ENCODE measurements at places on chromosomes 2 and 18. TPM values are rescaled to one million over a fixed set of nuclear protein-coding genes. Genes with fewer than 3 reads are reported as not detected.

Gene SOX11
- total RNA-seq = 9.8 TPM

Gene CCDC74B
- total RNA-seq = 5.2 TPM

Gene RBMS1
- 182 TPM for total RNA-seq

Gene RMDN2
- total RNA-seq = 17.7 TPM

Gene DES
- 1,909 TPM for total RNA-seq

Gene GCKR
- 0.11 TPM for total RNA-seq

Gene CTAGE1
- total RNA-seq = not detected

Gene PTPN4
- 58.1 TPM for total RNA-seq

Gene CFC1
- total RNA-seq = not detected

Gene SCN7A
- 133 TPM for total RNA-seq

Gene GALNT14
- total RNA-seq = 2.9 TPM

Gene NEURL3
- not detected for total RNA-seq

Gene RAPGEF4
- 22.9 TPM for total RNA-seq

Gene PLGLB2
- 3.9 TPM for total RNA-seq

Gene RGPD3
- 1.6 TPM for total RNA-seq

Gene PPIL3
- 83.1 TPM for total RNA-seq

Gene LHCGR
- 5.6 TPM for total RNA-seq

Gene DSG1
- total RNA-seq = 0.21 TPM

Gene NTSR2
- total RNA-seq = not detected

Gene PRPF40A
- 164 TPM for total RNA-seq

Gene KCNG3
- 0.53 TPM for total RNA-seq

Gene ATP6V1B1
- total RNA-seq = 0.63 TPM

Gene LYPD1
- 0.79 TPM for total RNA-seq

Gene ALKAL2
- 6.7 TPM for total RNA-seq

Gene DOCK10
- 41.2 TPM for total RNA-seq

Gene TSPYL6
- 0.16 TPM for total RNA-seq

All from urinary bladder (tissue), 4 donors.